ENCODE measurements at places on chromosomes 3 and 15.

DNA sequence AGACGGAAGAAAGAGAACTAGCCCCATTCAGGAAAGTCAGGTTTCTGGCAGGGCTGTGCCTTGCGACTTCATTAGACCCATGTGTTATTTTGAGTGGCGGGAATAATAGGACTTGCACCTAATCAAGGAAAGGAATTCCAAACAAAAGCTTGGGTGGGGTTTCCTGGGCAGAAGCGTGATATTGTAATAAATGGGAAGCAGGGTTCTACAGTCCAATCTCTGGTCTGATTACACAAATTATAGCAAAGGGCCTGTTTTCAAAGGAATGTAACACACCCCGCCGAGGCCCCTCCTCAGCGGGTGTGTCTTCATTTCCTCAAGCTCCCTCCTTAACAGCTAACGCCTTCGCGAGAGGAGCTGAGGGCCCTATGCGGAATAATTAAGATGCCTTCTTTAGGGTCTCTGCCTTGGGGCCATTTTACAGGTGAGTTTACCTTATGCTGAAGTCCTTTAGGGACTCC is 396.0 kb upstream of the C2CD4B start:
- DNase-seq = no peak

GRCh38 chr3:176078906-176079305 is 1118.4 kb downstream of the TBL1XR1 start:
- DNase-seq = no peak

DNA sequence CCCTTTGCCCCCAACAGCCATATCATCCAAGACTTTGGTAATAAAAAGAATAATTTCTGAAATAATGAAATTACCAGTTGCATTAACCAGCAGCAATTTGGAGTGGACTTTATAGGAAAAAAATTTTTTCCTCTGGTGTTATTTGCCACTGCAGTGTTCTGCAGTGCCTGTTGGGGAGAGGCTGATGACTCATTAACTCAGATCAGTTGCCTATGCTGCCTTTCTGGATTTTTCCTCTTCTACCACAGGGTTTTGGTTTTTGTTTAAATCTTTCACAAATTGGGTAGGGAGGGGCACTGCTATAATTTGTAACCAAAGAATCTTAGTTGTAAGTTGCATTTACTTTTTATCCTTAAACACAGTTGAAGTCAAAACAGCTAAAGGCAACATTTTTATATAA is 22.7 kb downstream of the ATP6V1A start:
- DNase-seq = peak; percentile 54

- no peak for DNase-seq
These were observed 57.9 kb upstream of the SAMMSON start for GRCh38 chr3:69941439-69942176.

DNA sequence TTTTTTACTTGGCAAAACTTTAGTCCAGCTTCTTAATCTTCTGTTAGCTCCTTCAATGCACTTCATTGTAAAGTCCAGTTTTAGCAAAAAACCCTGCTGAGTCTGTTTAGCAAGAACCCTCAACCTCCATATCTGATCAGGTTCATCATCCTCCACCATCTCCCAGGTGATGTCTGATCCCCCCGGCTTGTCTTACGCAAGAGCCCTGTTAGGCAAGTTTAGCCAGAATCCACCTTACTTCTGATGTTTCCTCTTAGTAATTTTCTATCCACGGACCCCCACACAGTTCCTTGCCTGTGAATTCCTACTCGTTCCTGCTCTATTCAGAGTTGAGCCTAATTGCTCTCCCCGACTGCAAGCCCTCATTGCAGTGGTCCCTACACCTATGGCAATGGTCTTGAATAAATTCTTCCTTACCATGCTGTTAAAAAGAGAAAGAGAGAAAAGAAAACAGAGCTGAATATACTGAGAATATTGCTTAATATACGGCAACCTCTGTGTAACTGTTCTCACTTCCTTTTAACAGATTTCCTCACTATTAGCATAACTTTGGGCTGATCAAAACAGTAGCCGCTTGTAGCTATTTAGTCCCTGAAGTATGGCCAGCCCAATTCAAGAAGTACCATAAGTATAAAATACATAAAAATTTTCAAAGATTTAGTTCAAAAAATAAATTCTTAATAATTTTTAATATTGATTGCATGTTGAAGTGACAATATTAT is 78.7 kb upstream of the MME start:
- DNase-seq = no peak

- DNase-seq = peak; percentile 83
These were observed 647.1 kb downstream of the NTRK3 start for GRCh38 chr15:87609474-87609873.

- no peak for DNase-seq
These were observed 821 bp upstream of the MAGI1 start for GRCh38 chr3:66039590-66039887.

- DNase-seq = no peak
These were observed 167.3 kb downstream of the SQOR start for GRCh38 chr15:45802140-45802539.

GRCh38 chr3:185401319-185401955 is 38.5 kb downstream of the MAP3K13 start:
- DNase-seq = no peak

- no peak for DNase-seq
These were observed 11.2 kb downstream of the SH2D7 start for GRCh38 chr15:78103406-78104118.

DNA sequence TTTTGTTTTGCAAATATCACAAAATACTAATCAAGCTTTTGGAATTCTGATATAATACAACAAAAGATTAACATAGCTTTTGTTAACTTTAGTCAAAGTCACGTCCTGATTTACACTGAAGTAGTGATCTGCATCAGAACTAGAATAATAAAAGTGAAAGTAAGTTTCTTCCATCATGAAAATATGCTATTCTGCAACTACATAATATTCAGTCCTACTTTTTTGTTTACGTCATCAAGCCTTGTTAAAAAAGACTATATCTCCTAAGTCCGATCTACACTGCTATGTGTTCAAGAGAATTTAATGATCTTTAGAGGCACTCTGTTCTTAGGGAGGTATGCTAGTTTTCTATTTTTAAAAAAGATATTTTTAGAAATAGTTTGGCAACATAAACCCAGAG is 330.1 kb downstream of the ARPP21 start:
- DNase-seq = no peak

- DNase-seq = no peak
These were observed 20.6 kb downstream of the CCDC13 start for GRCh38 chr3:42752441-42752840.

DNA sequence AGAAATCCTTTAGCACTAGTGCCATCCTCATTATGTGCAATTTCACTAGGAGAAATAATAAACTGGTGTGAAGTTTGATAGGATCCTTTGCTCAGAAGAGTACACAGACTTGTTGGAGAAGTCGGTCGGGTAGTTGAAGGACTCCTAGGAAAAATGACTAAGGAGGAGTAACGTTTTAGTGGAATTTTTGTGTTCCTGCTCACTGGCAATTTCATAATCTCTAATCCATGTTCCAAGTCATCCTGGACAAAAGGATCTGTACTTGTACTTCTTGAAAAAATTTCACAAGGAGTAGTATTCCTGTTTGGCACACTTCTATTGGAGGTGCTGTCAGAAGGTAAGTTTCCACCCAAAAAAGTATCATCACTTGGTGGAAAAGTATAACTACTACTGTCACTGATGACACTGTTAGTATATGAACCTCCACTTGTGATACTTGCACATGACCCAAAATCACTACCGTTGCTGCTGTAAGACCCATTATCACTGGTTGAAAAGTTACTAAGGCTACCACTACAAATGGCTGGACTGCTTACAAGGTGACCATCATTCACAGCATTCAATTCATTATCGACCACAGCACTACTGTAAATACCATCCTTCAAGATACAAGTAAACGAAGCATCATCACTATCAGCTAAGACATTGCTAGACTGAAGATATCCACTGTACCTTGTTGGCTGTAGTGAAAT is 77.4 kb downstream of the NEDD4 start:
- no peak for DNase-seq

DNA sequence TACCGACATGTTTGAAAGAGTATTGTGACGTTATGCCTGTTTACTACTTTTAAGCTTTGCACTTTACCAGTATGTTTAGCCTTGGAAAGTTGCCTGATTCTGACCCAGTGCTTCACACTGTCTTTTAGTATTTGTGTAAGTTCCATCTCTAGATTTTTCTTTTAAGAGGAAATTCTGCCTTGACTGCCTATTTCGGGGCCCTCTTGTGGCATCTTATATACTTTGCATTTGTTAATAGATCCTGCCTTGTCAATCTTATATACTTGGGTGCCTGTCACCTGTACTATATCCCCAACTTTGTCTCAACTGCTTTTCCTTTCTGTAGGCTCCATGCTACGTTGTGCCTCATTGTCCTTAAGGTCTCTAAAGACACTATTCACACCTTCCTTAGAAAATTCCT is 244.6 kb downstream of the STXBP5L start:
- DNase-seq = no peak

DNA sequence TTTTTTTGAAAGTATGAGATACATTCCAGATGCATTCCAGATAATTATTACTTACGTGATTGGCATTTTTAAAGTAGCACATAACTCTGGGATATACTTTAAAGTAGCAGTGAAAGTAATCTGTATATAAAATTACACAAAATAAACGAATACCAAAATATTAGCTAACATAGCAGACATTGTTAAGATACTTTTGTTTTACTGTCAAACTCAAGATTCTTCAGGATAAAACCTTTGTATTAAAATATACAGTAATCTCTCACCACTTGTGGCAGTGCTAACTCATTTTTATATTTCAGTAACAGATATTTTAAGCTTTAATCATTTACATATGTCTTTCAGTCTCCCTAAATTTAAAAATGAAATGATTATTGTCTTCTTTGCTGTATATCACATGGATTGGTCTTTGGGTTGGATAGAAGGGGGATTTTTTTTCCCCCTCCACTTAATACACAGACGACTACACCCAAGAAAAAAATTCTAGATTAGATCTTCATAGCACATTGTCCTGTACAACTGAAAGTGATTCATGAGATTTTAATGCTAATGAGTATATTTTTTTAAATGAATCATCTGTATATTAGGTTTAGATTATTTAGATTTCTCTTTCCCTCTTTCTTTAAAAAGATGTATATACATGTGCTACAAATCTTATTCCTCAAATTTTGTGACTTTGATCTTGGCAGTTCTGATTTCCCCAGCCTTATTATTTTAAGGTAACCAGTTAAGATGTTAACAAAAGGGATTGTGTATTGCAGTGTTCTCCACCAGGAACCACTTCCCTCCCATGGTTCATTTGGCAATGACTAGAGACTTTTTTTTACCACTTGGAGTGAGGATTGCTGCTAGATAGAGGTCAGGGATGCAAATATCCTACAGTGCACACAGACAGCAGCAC is 24.5 kb upstream of the EBLN2 start:
- DNase-seq = no peak

Measured in stromal cell of bone marrow (primary cell).